ENCODE measurements at places on chromosomes 7 and 10. TPM values are rescaled to one million over a fixed set of nuclear protein-coding genes. Genes with fewer than 3 reads are reported as not detected.

DNA sequence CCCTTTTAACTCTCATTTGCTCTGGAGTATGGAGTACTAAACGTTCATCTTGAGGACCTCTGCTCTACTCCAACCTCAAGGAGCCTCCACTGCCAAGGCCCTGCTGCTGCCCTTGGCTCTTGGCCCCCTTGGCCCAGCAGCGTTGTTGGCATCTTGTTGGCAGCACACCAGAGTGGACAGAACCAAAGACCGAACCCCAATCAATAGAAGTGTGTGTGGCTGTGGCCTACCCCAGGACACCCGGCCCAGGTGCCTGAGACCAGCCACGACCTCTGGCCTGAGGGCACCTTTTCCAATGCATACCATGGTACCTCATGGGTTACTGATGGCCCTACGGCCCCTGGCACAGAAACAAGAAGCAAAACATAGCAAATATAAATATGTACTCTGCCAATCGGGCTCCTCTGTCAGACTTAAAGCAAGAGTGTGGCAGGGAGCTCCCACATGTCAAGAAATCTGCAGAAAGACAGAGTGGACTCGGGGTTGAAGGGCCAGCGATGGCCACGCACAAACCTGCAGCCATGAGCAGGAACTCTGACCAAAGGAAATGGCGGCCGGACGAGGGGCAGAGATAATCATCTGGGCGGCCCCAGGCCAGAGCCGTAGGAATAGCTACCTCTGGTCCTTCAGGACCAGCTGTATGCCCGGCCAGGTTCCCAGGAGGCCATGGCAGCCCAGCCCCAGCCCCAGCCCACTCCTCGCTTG, 2.9 kb downstream of the NPC1L1 start:
- no peak for DNase-seq

DNA sequence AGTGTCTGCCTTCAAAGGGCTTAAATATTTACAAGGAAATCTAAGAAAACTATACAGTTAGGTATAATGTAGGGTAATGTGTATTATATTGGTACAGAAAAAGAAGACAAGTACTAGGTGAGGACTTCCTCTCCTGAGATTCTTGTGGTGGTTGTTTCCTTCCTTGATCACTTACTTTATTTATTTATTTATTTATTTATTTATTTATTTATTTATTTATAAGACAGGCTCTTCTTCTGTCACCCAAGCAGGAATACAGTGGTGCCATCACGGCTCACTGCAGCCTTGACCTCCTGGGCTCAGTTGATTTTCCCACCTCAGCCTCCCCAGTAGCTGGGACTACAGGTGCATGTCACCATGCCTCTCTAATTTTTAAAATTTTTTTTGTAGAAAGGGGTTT, 18.2 kb upstream of the DNAH11 start:
- no peak for DNase-seq

DNA sequence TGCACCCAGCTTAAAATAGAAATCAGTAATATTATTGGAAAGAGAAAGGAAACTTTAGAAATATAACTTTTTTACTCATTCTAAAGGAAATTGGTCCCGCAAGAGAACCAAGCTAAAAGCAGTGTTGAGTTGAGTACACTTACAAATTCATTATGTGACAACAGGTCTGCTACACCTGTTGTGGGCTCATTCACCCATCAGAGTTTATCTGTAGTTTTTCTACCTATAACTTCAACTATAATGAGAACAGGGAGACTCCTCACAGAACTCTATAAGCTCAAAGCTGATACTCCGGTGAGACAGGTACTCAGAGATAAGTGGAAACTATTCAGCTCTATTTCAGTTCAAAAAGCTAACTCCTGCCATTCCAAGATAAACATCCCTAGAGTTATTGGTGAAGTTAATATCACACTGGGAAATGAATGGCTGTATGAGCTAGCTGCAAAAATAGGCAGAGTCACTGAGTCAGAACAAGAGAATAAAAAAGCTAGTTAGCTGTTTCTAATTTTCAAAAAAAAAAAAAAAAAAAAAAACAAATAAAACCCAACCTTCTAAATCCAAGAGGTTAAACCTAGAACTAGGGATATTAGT, 121.3 kb downstream of the PPP1R3A start:
- DNase-seq: no peak

Gene DLG5
- polyA plus RNA-seq: 1.1 TPM

DNA sequence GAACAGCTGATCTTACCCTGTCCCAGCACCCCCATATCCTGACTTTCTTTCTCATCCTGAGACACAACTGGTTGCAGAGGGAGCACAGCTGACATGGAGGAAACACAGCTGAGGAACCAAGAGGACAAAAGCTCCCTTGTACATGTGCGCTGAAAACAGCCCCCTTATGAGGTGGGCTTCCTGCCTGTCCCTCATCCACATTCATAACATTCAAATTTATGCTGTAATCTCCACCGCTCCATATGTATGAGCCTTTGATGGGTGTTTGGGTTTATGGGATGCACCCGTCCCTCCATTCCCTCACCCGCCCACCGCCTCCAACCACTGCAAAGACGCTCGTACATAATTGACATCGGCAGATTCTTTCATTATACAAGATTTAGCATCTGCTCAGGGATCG, 49.6 kb upstream of the BTRC start:
- no peak for DNase-seq

- no peak for DNase-seq
Measured at GRCh38 chr7:131858611-131859010, 302.2 kb upstream of the PODXL start.

Gene HABP2
- polyA plus RNA-seq: not detected

DNA sequence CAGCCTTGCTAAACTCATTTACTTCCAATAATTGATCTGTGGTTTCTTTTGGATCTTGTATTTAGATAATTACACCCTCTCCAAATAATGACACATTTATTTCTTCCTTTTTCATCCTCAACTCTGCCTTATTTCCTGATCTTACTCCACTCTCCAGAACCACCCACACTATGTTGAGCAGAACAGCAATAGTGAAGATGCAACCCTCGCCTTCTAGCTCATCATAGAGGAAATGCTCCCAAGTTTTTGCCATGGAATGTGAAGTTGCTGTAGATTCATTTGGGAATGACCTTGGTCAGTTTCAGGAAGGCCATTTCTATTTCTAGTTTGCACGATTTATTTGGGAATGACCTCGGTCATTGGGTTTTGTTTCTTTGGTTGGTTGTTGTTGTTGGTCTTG, 314.0 kb downstream of the PAXIP1 start:
- DNase-seq: no peak

- no peak for DNase-seq
Measured at GRCh38 chr7:74012842-74013249, 15.1 kb upstream of the ELN start.

Gene ARF5
- 180 TPM for polyA plus RNA-seq

GRCh38 chr10:93541402-93542357, 24.8 kb upstream of the FFAR4 start:
- DNase-seq: no peak

DNA sequence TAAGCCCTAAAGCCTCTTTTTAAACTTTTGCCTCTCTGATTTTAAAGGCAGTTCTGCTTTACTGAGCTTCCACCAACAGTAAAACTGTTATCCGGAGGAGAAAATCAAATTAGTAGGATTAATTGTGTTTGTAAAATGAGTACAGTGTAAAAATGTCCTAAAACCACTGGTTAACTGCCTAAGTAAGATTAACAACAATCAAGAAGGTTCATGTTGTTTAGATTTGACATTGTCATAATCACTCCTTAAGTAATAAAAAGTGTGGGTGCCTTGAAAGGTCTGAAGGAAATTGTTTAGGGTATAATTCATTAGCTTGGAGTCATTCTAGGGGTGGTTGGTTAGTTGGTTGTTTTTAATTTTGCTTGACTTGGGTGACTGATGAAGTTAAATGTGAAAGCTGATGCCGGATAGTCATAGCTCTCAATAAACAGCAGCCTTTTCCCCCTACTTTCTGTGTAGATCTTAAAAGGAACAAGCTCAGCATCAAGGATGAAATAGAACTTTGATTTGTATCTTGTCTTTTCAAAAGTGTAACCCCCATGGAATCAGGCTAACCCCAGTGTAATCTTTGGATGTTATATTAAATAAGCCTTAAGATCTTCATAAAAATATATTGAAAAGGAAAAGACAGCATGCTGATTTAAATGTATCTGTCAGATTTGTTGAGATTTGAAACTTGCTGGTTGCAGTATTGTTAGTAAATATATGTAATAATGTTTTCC, 148.3 kb downstream of the ARID5B start:
- no peak for DNase-seq

Gene TFAM
- 50.6 TPM for polyA plus RNA-seq

Gene CYP2C8
- 0.24 TPM for polyA plus RNA-seq

DNA sequence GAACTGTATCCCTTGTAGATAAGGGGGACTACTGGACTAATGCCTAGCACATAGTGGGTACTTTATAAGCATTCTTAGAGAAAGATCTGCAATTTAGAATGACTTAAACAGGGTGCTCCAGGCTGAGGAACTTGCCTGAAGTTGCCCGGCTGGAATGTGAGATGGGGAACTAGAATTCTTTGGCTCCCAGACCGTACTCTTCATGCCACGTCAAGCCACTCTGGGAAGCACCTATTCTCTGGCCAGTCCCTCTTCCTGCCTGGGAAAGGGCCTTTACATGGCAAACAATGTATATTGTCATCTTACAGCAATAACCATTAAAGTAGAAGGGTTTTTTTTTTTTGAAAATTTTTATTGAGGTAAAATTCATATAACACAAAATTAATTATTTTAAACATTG, 34.5 kb downstream of the ATXN7L1 start:
- DNase-seq: no peak

Gene UFSP1
- polyA plus RNA-seq: 2.1 TPM

Gene PNLIPRP1
- not detected for polyA plus RNA-seq

- no peak for DNase-seq
Measured at GRCh38 chr7:105830405-105831301, 45.7 kb downstream of the ATXN7L1 start.

Gene OR13A1
- 0.29 TPM for polyA plus RNA-seq

Gene NYAP1
- not detected for polyA plus RNA-seq

Gene TAS2R3
- not detected for polyA plus RNA-seq

DNA sequence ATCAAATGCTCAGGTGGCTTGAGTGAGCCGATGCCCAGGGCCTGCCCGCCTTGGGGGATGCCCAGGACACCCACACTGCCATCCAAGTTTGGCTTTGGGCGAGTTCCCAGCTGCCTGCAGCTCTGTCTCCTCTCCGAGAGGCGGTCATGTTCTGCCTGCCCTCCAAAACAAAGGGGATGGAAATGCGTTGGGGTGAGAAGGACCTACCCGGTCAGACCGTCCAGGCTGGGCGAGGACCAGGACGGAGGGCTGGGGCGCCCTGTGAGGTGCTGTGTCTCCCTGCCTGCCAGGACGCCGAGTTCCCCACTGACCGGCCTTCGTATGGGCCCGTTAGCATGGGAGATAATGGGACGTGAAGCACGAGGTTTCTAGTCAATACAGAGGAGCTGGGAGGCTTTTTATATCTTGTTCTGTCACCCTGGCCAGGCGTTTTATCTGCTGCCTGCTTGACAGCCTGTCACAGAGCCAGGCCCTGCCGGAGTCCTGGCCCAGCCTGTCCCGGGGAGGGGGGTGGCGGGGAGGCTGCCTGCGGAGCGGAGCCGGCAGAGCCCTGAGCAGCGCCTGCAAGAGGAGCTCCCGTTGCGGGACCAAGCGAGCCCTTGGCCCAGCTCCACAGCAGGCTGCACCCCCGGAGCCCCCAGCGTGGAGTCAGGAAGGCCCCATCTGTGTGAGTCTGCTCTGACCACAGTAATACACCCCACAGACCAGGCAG, 22.0 kb upstream of the ELFN1 start:
- no peak for DNase-seq

DNA sequence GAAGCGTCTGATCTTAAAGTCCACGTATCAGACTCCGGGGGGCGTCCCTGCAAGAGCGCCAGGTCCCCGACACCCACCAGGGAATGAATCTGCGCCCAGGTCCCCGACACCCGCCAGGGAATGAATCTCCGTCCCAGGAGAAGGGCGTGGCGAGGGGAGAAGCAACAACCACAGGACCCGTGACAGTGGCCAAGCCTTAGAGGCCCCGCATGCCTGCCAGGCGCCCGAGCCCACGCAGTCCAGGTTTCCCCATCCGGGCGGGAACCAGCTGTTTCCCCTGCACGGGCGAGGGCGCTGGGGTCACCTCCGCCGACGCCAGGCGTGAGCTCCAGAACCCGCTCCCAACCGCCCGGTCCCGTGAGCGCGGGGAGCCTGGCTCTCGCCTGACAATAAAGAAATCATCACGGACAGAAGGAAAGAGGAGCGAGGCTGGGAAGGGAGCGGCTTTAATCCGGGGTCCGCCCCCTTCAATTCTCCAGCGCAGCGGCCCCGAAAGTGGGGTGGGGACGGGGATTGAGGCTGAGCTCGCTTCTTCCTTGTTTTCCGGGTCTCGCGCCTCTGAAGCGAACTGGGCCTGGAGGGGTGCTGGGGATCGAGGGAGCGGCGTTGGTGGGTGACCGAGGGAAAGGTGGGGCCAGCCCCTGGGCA, 29.0 kb upstream of the BMS1 start:
- DNase-seq: no peak

Gene NAT16
- polyA plus RNA-seq: not detected

Gene ADRB1
- polyA plus RNA-seq: not detected

Gene DGKB
- not detected for polyA plus RNA-seq

DNA sequence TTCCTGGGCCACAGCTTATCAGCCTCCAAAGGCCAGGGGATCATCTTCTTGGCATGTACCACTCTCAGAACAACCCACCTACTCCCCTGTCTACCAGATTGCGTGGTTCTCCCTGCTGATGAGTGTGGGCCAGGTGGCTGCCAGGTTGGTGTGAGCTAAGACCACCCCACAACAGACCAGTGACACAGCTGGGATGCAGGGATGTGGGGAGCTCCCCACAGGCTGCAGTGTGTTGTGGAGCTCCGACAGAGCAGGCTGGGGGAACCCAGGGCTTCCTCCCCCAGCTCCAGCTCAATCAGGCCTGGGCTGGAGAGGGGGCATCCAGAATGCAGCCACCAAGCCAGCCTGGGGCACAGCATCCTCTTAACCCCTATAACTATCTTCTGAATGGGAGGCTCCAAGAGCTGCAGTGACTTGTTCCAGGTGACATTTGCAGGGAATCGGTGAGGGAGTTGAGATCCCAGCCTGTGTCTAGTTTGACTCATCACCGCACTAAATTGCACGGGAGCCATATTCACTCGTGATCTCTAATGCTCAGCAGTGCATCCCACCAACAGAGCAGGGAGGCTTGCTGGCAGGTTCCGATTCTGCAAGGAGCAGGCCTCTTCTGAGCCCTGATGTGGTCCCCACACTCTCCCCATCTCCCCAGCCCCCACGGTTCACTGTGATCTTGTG, 596 bp upstream of the GDF2 start:
- no peak for DNase-seq

Gene CTAGE8
- polyA plus RNA-seq: 0.60 TPM

Gene LEP
- not detected for polyA plus RNA-seq

GRCh38 chr7:68770649-68771048, 827.6 kb upstream of the AUTS2 start:
- DNase-seq: no peak

DNA sequence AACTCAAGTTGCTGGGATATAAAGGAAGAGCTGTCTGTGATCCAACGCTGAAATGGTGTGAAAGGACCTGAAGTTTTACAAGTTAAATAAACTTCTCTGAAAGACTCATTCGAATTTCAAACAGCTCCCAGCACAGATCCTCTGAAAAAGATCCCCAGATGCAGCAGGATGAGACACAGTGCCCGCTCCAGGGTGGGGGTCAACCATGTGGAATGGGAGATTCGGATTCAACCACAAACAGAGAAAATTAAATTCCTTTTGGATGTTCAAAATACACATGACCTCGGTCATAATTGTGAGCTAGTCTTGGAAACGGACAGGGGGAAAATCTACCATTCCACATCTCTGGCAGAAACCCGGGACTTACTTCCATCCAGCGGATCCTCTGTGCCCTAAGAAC, 119.6 kb downstream of the PRKAG2 start:
- no peak for DNase-seq

Gene SLC18A2
- polyA plus RNA-seq: 0.08 TPM

GRCh38 chr10:59687657-59688056, 22.0 kb downstream of the SLC16A9 start:
- DNase-seq: no peak

Gene CELF2
- 166 TPM for polyA plus RNA-seq

Measured in CD8-positive, alpha-beta memory T cell (primary cell).